ENCODE measurements at places on chromosomes 11 and 22.

- DNase-seq: no peak
These were observed 611.1 kb downstream of the SOX6 start for GRCh38 chr11:15745266-15745665.

DNA sequence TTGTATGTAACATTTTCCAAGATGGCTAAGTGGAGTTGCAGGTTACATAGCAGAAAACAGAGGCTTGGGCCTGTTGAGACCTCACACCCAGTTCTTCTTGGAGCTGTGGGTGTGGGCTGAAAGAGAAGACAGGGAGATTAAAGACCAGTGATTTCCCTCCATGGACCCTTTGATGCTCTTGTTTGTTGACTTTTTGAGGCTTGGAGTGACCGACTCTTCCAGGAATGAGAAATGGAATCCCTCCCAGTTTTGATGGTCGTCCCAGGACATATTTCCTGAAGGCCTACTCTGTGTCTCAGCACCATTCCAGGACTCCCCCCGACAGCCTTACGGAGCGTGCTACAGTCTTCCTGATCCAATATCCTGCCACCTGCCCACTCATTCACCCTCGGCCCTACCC lies 96.9 kb downstream of the PTPRJ start:
- no peak for DNase-seq

DNA sequence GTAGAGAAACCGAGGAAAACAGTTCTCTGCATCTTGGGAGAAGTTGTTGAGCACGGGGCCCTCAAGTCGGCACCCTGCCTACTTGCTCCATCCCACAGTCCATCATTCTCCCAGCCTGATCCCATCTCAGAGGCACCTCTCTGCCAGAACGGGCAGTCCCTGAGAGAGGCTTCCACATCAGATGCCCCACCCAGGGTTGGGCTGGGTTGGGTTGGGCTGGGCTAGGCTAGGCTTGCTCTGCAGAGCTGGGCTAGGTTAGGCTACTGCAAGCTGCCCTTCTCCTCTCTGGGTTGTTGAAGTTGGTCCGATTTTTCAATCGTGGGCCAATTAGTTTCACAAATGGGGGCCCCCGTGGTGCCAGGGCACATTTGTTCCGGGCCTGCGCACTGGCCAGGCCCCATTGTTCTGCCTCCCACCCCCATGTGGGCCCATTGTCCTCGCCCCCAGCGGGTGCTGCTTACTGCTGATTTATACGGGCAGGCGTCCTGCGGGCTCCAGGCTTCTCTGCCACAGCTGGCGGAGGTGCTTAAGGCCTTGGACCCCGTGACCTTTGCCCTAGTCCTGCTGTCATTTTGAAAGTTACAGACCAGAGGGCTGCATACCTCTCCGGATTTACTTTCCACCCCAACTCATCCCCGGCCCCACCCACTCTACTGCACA lies 63.7 kb upstream of the NNMT start:
- DNase-seq: no peak

DNA sequence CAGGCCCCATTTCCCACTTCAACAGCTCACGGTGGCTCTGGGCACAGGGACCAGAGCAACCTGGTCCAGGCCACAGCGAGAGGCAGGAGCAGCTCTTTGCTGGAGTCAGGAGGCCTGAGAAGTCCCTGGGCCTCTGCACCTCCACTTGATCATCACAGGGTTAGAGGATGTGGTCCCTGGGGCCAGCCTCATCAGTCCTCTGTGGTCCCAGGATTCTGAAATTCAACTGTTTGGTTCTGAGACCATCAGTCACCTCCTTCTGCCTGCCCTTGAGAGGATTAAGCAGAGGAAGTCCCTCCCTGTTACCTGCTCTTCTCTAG lies 24.9 kb upstream of the CBX7 start:
- no peak for DNase-seq

DNA sequence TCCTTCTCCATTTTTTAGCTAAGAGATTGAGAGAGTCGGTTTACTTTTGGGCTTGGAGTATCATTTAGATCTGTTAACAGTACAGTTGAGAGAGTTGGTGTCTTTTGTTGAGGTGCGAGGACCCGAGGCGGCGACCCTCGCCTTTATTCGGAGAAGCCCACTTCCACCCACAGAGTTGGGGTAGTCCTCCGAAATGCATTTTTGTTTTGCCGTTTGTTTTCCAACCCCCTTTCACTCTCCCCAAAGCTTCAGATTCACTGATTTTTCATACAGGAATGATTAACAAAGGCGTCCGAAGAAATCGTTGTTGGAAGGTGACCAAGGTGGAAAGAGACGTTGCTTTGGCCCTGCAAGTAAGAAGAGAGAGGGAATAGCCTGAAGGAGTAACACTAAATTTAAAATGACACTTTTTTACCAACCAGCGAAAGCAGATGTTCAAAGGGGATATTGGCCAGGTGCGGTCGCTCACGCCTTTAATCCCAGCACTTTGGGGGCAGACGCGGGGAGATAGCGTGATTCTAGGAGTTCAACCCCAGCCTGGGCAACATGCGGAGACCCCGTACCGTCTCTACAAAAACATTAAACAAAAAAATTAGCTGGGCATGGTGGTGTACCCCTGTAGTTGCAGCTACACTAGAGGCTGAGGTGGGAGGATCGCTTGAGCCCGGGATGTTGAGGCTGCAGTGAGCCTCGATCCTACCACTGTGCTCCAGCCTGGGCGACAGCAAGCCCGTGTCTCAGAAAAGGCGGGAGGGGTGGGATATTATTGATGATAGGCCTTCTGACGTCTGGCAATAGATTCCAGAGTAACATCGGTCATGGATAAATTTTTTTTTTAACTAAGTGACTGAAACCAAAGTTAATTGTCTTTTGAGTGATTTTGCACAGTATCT lies 899 bp upstream of the RAB30 start:
- no peak for DNase-seq

GRCh38 chr11:130874396-130874795 lies 41.9 kb downstream of the SNX19 start:
- no peak for DNase-seq

All from NCI-H345 (cell line).